ENCODE measurements at places on chromosomes 6 and 20.
A peak's percentile ranks its signal among the peaks of the same experiment; 100 is the strongest.

DNA sequence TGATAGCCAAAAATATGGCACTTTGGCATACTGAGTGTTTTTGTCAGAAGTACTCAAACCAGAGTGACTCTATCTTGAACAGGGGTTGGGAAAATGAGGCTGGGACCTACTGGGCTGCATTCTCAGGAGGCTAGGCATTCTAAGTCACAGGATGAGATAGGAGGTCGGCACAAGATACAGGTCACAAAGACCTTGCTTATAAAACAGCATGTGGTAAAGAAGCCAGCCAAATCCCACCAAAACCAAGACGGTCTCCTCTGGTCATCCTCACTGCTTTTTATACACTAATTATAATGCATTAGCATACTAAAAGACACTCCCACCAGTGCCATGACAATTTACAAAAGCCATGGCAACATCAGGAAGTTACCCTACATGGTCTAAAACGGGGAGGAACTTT is 985.1 kb downstream of the HACE1 start:
- no peak for DNase-seq

GRCh38 chr20:53736757-53737395 is 143.2 kb upstream of the ZNF217 start:
- no peak for DNase-seq

GRCh38 chr20:63371291-63371865 is 10.2 kb upstream of the CHRNA4 start:
- DNase-seq = no peak

- no peak for DNase-seq
Measured at GRCh38 chr6:56364827-56365339, 117.5 kb upstream of the COL21A1 start.

GRCh38 chr6:125812394-125813292 is 21.9 kb downstream of the NCOA7 start:
- DNase-seq = no peak

DNA sequence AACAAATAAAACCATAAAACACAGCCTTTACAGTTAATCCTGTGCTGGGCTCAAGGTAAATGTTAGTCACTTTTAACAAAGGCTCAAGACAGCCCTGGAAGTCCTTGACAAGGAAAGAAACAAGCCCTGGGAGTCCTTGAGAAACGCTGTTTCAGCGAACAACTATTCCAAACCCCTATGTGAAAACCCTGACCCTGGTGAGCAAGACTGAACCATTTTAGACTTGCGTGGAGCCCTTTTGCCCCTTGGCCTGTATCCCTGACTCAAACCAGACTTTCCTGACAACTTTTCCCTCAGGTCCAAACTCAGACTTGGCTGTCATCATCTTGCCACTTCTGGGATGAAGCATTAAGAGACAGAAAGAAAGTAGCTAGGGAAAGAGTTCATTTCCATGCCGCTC is 180.4 kb downstream of the AIG1 start:
- no peak for DNase-seq

DNA sequence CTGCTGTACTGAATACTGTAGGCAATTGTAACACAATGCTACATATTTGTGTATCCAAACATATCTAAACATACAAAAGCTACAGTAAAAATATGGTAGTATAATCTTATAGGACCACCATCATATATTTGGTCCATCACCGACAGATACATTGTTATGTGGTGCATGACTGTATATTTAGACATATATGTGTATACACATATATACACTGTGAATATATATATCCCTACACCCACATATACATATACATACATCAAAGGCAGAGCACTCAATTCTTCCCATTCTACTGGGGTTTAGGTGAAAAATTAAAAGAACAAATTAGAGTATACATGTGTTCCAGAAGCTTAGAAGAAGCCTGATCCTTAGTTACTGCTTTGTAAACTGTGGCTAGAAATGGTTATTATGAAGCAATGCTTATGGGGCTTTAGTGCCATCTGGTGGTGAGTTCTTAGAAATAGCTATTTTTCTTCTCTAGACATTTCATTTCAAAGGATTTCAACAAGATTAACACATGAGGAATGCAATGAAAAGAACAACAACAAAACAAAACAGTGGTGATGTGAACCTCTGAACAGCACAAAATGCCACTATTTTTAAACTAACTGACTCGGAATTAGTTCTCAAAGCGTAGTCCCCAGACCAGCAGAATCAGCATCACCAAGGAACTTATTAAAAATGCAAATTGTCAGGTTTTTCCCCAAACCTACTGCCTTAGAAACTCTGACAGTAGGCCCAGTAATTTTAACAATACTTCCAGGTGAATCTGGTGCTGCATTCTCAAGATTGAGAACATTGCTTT is 38.0 kb downstream of the PKHD1 start:
- peak; percentile 38 for DNase-seq

DNA sequence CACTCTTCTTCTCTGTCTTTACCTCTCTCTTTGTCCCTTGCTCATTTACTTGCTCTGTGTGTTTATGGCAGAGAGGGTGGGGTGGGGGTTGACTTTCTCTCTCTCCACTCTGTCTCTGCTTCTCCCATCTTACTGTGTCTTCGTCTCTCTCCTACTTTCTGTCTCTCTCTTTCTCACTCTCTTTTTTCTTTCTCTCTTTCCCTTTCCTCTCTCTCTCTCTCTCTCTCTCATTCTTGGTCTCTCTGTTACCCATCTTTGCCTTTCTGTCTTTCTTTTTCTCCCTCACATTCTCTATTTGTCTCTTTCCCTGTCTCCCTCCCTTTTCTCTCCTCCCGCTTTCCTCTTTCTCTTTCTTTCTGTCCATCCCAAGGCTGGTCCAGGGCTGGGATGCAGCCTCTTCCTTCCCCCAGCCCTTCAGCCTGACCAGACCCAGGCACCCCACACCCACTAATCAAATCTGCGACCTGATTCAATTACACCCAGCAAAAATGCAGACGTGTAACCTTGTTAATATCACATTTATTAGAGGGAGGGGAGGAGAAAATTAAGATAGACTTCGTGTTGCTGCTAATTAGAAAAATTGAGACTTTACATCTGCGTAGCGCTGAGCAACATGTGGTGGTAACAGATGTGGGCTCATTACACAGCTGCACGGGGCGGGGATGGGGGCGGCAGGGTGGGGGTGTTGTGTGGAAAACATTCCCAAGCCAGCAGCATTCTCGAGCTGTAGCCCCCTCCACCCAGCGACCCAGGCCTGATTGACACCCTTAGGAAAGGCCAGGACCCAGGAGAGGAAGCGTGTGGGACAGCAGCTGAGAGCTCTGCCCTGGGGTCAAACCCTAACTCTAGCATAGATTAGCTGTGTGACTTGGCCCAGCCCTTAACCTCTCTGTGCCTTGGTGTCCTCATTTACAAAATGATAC is 124.9 kb upstream of the MAFB start:
- no peak for DNase-seq

GRCh38 chr20:52105442-52106422 is 85.8 kb downstream of the ZFP64 start:
- no peak for DNase-seq

DNA sequence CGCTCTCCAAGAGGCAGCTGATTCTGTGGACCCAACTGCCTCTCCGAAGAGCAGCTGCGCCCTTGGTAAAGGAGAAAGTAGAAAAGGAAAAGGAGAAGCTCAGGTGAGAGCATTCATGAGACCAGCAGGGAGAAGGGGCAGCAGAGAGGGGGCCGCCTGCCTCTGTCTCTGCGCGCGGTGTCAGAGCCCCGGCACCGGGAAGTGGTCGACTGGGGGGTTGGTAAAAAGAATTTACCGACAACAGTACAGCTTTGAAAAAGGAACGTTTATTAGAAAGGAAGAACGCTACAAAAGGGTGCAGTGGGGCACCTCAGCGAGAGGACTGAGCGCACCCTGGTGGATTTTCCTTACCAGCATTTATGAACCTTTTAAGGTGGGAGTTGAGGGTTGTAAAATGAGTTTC is 61.9 kb downstream of the GPR6 start:
- DNase-seq = peak; percentile 44

DNA sequence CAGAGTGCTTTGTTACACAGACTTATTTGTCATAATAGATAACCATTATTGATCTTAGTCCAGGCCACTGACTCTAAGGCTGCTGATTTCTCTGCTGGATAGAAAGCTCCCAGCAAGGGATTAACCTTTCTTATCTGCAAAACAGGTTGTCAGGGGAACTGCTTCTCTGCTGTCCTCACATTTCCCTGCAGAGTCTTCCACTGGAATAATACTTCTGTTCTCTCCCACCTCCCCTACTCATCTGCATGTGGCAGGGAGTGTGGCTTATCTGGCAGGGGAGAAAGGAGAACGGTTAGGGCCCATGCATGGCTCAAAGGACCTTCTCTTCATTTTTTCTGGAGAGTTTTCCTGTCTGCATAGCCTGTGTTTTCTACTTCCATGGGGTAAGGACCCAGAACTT is 86.2 kb downstream of the LAMP5 start:
- no peak for DNase-seq

DNA sequence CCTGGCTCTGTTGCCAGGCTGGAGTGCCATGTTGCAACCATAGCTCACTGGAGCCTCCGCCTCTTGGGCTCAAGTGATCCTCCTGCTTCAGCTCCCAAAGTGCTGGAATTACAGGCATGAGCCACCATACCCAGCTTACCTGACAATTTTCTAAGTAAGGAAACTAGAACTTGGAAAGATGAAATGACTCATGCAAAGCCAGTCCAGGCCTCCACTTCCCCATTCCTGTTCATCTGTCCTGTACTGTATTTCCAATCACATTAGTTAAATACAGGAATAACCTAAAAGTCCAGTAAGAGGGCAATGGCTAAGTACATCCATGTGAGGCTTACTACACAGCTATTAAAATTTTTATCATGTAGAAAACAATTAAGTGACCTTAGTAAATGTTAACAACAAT is 8.3 kb upstream of the ADGB start:
- DNase-seq = no peak

DNA sequence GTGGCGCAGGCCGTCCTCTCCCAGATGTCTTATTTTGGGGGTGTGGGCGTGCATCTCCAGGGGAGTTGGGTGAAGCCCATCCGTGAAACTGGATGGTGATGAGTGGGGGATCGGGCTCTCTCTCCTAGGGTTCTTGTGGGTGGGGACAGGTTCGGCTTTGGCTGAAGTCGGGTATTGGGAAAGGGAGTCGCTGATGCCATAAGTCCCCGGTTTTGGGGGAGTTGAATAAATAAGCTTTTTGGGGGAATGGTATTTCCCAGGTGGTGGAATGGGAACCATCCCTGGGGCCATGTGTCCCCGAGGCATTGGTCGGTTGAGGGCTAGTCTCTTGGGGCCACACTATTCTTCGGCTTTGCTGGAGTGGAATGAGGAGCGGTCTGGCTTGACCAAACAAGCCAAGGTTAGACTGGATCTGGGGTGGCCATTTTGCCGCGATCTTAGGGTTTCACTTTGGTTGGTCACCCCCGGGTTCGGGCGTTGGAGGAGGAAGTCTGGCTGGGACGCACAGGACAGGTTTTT is 481 bp downstream of the ZNF133 start:
- peak; percentile 46 for DNase-seq

DNA sequence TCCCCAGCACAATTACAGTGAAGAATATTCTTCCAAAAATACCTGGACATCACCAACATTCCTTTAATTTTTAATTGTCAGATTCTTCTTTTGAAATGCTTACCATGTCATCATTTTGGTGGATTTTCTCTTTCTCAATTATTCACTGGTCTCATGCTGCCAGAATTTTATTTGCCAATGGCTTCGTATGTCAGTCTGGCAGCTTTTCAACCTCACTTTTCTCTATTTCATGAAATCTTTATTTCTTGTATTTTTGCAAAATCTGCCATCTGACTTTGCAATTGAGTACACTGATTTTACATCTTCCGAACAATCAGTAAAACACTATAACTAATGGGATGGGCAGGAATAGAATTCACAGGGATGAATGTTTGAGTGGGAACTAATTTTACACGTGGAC is 84.1 kb downstream of the BTBD9 start:
- no peak for DNase-seq

- no peak for DNase-seq
Measured at GRCh38 chr20:17385798-17386197, 145.4 kb downstream of the BFSP1 start.

- no peak for DNase-seq
Measured at GRCh38 chr6:135703007-135703406, 148.5 kb upstream of the PDE7B start.

DNA sequence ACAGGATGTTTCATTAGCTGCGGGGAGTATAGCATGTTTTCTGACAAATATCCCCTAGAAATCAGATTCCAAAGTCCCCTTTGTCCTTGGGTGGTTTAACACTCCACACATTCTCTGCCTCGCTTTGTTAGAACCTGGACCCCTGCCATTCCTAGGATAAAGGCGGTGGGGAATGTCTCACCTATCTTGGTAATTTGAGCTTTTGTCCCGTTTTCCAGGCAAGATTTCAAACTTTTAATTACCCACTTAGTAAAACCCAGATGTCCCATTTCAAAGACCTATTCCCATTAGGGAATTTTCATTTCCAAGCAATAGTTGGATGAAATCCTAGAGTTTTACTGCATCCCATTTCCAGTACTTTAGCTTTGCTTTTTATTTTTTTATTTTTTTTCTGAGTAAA is 501.0 kb upstream of the MAP3K7 start:
- DNase-seq = no peak

DNA sequence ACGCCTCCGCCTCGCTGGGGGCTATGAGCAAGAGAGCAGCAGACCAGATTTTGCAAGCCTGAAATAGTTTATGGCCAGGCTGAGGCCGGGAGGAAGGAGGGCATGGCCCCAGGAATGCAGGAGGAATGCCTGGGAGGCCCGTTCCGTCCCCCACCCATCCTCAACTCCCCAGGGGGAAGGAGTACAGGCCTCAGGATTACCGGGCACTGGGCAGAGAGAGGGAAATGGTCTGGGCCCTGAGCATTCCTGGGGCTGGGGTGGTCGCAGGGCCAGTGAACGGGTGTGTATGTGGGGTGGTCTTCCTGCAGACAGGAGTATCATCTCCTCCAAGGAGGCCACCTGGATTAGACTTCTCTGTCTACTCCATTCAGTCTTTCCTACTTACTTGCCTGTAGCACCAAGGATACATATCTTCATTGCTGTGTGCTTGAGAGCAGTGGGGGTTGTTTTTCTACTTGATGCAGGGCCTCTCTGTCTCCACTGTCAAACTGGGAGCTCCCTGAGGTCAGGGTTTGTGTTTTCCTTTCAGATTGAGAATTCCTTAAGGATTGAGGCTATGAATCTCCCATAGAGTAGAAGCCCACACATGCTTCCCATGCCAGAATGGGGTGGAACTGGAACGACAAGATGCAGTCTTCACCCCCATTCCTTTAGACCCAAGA is 81.3 kb downstream of the VEGFA start:
- DNase-seq = peak; percentile 69

GRCh38 chr6:41591122-41591521 is 44.9 kb downstream of the FOXP4 start:
- no peak for DNase-seq

DNA sequence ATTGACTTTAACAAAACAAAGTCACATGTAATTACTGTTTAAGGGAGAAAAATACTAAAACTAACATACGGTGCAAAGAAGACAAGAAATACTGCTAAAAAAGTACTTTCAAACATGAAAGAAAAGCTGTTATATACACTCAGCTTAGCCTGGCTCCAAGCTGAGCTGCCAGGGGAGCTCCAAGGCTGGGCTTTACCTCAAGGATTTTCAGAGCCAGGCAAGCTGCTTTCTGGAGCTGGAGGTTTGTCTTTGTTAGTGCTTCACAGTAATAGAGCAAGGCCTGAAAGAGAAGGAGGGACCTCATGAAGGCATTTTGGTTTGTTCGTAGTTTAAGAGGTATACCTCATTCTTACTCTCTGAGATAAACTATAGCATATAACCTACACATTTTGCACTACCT is 19.6 kb upstream of the ARMH2 start:
- no peak for DNase-seq

- no peak for DNase-seq
Measured at GRCh38 chr20:32727683-32728082, 15.6 kb downstream of the COMMD7 start.
